GM12864 (cell line): ENCODE measurements at places on chromosomes 5 and 9.

- DNase-seq = no peak
These were observed 7.4 kb upstream of the IFNA1 start for GRCh38 chr9:21432672-21433425.

DNA sequence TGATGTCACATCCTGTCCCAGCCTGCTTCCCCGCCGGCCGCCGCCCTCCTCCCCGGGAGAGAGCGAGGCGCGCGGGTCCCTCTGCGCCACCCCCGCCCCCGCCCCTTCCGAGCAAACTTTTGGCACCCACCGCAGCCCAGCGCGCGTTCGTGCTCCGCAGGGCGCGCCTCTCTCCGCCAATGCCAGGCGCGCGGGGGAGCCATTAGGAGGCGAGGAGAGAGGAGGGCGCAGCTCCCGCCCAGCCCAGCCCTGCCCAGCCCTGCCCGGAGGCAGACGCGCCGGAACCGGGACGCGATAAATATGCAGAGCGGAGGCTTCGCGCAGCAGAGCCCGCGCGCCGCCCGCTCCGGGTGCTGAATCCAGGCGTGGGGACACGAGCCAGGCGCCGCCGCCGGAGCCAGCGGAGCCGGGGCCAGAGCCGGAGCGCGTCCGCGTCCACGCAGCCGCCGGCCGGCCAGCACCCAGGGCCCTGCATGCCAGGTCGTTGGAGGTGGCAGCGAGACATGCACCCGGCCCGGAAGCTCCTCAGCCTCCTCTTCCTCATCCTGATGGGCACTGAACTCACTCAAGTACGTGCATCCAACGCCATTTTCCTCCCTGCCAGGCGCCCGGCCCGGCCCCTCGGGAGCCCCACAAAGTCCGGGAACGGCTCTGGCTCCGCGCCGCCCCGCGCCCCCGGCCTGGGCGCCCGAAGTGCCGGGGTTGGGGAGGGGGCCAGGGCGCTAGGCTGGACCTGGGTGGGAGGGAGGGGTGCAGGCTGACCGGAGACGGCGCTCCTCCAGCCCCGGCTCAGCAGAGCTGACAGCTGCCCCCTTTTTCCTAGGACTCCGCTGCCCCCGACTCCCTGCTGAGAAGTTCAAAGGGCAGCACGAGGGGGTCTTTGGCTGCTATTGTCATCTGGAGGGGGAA, 12.0 kb upstream of the OLFM1 start:
- DNase-seq = no peak

DNA sequence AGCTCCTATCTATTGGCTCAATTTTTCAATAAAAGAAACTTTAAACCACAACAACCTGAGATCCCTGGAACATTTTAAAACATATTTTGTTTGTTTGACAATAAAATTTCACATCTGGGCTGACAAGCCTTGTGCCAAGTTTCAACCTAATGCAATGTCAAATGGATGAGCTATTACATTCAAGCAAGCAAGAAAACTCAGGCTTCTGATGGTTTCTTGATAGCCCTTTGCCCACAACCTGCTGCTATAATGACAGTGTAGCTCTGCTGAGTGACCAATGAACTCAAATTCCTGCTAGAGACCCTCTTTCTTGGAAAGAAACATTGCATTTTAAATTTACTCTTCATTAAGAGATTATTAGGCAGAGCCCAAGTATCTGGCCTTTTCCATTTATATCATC, 472.9 kb downstream of the ARHGEF28 start:
- DNase-seq = no peak

GRCh38 chr5:55411876-55412275, 104.1 kb downstream of the MTREX start:
- DNase-seq = no peak

DNA sequence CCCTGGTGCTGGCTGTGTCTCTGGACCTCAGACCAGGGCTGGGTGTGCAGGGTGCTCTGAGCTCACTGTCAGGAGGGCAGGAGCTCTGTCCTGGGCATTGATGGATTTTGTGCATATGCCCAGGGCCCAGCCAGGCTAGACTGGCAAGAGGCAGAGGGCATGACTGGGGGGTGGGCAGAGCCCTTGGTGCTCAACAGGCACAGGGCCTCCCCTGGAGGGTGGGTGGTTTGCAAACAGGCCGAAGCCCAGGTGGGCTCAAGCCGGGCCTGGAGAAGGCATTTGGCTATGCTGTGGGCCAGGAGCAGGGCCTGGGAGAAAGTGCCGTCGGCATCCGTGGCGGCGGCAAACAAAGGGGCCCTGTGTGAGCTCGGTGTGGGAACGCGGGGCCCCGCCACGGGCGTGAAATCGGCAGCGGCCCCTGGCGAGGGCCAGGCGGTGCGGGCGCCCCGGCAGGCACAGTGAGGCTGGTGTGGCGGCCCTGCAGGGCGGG, 1.9 kb upstream of the NRARP start:
- DNase-seq = no peak

GRCh38 chr5:151107084-151107483, 26.2 kb upstream of the TNIP1 start:
- no peak for DNase-seq

GRCh38 chr5:140253985-140254384, 48.9 kb downstream of the PFDN1 start:
- no peak for DNase-seq

- no peak for DNase-seq
These were observed 23.2 kb downstream of the SLC31A1 start for GRCh38 chr9:113244556-113244955.

GRCh38 chr9:130461218-130461630, 16.5 kb downstream of the ASS1 start:
- no peak for DNase-seq

DNA sequence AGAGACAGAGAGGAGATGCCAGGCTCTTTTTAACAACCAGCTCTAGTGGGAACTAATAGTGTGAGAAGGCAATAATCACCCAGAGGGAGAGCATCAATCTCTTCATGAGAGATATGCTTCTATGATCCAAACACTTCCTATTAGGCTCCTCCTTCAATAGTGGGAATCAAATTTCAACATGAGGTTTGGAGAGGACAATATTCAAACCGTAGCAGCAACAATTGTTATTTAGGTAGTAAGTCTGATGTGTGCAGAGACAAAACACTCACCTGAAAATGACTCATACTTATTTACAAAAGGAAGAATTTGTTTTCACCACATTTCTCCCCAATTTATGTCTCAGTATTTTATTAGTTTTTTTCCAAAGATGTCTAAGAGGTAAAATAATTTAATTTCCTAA, 144.3 kb downstream of the ST8SIA4 start:
- no peak for DNase-seq

DNA sequence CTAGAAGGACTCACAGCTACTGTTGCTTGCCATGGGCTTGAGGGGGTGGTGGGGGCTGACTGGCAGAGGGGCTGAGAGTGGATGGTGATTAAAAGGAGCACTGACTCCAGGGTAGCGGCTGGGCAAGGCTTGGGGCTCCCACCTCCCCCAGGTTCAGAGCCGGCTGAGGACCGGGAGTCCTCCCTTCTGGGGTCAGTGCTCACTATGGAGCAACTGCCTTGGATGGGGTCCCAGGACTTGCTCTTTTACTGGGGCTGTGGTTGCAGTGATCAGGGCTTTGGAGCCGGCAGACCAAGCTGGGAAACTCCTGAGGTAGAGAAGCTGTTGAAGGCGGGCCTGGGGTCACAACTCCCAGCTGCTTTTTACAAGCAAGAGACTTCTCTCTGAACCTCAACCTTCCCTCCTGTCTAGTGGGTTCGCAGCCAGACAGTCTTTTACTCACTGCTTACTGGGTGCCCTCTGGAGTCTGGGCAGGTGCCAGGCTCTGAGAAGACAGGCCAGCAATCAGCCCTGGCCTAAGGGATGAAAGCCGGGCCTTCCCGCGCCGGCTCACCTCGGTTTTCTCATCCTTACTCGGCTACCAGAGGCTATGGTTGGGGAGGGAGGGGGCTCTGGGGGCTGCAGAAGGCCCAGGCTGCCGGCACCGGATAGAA, 795 bp upstream of the ASS1 start:
- no peak for DNase-seq

DNA sequence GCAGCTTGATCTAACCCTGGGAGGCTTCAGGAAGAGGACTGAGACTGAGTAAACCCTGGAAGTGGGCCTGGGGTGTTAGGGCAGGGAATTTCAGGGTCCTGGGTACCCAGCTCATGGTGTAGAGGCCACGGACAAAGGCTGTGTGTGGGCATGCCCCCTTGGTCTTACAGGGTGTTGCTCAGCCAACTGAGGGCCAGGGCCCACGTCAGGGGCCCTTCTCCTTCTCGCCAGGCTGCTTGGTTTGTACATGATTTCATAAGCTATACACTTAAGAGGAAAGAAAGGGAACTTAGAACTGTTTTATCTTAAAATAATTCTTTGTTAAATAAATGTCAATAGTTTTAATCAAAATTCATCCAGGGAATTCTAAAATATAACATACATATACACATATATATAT, 95.4 kb downstream of the TLE4 start:
- DNase-seq = no peak

- DNase-seq = no peak
These were observed 29.1 kb downstream of the TSPAN17 start for GRCh38 chr5:176676361-176676824.

DNA sequence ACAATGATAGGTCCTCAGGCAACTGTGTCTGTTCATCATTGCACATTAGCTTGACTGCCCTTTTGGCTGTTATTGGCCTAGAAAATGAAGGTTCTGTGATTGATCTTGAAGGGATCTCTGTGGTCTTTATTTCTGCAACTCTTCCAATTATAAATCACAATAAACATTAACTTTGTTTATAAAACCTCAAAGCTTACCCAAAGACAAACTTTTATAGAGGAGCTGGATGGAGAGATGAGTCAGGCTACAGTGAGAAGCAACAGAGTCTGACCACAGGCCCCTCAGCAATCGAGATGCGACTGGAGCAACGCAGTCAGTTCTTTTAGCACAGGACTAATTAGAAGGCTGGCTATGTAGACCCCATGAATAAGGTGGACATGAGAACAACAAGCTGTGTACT, 5.3 kb downstream of the MACROH2A1 start:
- no peak for DNase-seq

DNA sequence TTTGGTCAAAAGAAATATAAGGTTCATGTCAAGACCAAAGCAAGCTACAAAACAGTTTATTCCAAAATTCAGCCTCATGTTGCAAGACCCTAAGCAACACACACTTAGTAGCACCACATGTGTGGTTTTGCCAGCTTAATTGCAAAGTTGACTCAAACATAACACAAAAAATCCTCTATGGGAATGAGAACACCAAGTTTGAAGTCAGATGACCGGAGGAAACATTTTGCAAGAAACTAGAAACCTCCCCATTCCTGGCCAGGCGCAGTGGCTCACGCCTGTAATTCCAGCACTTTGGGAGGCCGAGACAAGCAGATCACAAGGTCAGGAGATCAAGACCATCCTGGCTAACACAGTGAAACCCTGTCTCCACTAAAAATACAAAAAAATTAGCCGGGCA, 261.8 kb downstream of the EBF1 start:
- no peak for DNase-seq

- DNase-seq = no peak
These were observed 408.5 kb downstream of the KIAA0825 start for GRCh38 chr5:94209774-94210355.

GRCh38 chr9:92666912-92667532, 2.9 kb downstream of the IPPK start:
- DNase-seq = no peak

DNA sequence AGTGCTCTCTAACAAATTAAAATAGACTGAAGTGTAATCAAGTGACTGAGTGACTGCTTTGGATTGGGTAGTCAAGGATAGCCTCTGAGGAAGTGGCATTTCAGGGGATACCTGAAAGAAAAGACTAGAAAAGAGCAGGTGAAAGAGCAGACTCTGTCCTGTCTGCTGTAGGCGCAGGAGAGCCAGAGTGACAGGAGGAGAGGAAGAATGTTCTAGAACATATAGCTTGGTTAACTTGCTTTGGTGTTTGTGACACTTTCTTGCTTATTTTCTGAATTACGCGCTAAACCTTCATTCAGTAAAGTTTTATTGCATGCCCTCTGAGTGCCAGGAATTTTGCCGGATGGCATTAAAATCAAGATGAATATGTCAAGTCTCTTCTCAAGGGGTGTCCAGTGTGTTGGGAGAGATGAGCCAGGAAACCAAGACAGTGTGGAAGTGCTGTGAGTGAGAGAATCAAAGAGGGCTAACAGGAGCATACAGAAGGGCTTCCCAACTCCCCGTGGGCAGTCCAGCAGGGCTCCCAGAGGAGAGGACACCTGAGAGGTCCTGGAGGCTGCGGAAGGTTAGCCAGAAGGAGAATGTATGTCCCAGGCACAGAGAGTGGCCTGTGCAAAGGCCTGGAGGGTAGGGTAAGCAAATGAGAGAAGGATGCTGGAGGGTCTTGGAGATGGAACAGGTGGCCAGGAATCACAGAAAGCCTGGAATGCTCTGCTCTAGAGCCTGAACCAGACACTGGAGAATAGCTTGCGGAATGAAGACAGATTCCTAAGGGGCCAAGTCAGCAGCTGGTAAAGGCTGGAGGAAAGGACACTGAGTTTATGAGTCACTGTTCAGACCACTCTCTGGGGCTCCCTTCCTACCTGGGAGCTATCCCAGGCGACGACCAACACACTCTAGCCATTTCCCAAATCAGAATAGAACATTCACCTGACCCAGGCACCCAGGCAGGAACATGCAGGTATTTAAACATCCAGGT, 59.3 kb downstream of the SLC22A5 start:
- no peak for DNase-seq

DNA sequence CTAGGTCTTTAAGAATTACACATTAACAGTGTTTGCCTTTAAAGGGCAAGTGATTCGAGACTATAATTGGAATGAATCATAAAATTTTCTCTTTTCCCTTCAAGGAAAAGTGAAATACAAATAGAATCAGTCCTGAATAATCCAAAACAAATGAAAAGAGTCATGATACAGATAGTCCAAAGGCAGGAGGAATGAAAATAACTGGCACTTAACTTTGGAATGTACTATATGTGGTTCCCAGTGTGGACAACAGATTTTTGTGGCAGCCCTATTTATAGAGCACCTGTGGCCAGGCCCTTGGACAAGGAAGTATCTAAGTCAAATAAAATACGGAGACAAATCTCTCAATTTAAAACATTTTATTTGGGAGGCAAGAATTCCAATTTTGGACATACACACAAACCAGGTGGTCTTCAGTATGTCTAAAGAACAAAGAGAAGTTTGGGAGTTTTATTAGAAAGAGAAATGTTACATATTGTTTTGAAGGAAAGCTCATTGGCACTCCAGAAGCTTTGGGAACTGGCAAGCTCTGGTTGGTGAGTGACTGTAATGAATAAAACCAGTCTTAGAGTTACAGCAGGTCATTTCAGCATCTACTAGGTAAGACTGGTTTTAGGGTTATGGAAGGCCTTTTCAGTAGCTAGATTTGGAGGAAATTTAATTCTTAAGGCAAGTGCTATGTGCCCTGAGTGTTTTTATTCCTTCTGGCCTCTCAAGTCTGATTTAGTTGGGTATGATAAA, 116.0 kb upstream of the PAM start:
- no peak for DNase-seq

GRCh38 chr5:99775189-99775588, 760.0 kb upstream of the FAM174A start:
- DNase-seq = no peak

- no peak for DNase-seq
These were observed 500.0 kb downstream of the PTPRD start for GRCh38 chr9:10112798-10113197.
